Right cardiac atrium (tissue), 5 donors: ENCODE measurements at places on chromosomes 2 and 18. TPM values are rescaled to one million over a fixed set of nuclear protein-coding genes. Genes with fewer than 3 reads are reported as not detected.

Gene UBE2E3
- polyA plus RNA-seq: 52.3 TPM

Gene BIN1
- polyA plus RNA-seq: 5.9 TPM

Gene LIPT1
- 12.4 TPM for polyA plus RNA-seq

Gene ANKRD30BL
- polyA plus RNA-seq: not detected

Gene SMYD1
- 96.1 TPM for polyA plus RNA-seq

Gene CPSF3
- polyA plus RNA-seq: 13.1 TPM

Gene KCNG2
- polyA plus RNA-seq: not detected

Gene CAPN14
- polyA plus RNA-seq: 0.07 TPM

Gene POMC
- polyA plus RNA-seq: 13.2 TPM

Gene TEKT4
- not detected for polyA plus RNA-seq

Gene NLRC4
- 0.41 TPM for polyA plus RNA-seq

Gene GALR1
- 0.02 TPM for polyA plus RNA-seq

Gene PMAIP1
- 0.18 TPM for polyA plus RNA-seq

Gene DCC
- 0.02 TPM for polyA plus RNA-seq

Gene GLI2
- polyA plus RNA-seq: 0.86 TPM

Gene GPR39
- polyA plus RNA-seq: not detected

Gene CDH19
- polyA plus RNA-seq: 29.8 TPM

Gene NEURL3
- polyA plus RNA-seq: 0.07 TPM

Gene ADAM17
- 7.1 TPM for polyA plus RNA-seq

Gene SLC9A2
- polyA plus RNA-seq: 0.02 TPM

Gene SERPINB3
- polyA plus RNA-seq: not detected

Gene CPO
- polyA plus RNA-seq: 0.52 TPM

Gene HOXD12
- not detected for polyA plus RNA-seq

Gene ATP6V1C2
- polyA plus RNA-seq: 0.52 TPM

Gene IL18R1
- polyA plus RNA-seq: 2.2 TPM

Gene AQP12A
- not detected for polyA plus RNA-seq

Gene PLCD4
- 0.48 TPM for polyA plus RNA-seq

Gene RRM2
- polyA plus RNA-seq: 0.54 TPM

Gene NT5DC4
- polyA plus RNA-seq: not detected

Gene LYPD6B
- not detected for polyA plus RNA-seq

Gene KCNJ13
- not detected for polyA plus RNA-seq

Gene CRYGD
- polyA plus RNA-seq: not detected

Gene CDK5R2
- 0.09 TPM for polyA plus RNA-seq

Gene CDH2
- polyA plus RNA-seq: 75.6 TPM

Gene RAB11FIP5
- polyA plus RNA-seq: 17.2 TPM

Gene KIF5C
- polyA plus RNA-seq: 0.86 TPM

Gene SGPP2
- polyA plus RNA-seq: 4.7 TPM

Gene POU3F3
- polyA plus RNA-seq: 0.07 TPM

Gene FHOD3
- polyA plus RNA-seq: 118 TPM

Gene NPHP1
- polyA plus RNA-seq: 4.9 TPM

Gene LYPD1
- 0.07 TPM for polyA plus RNA-seq

Gene CDH7
- 0.07 TPM for polyA plus RNA-seq

Gene STK36
- 8.8 TPM for polyA plus RNA-seq

Gene SLC19A3
- 3.5 TPM for polyA plus RNA-seq

Gene HS6ST1
- 19.8 TPM for polyA plus RNA-seq

Gene POTEC
- polyA plus RNA-seq: not detected

Gene IL36B
- polyA plus RNA-seq: not detected

Gene OTX1
- polyA plus RNA-seq: not detected

Gene HOXD13
- not detected for polyA plus RNA-seq

Gene HMSD
- 0.20 TPM for polyA plus RNA-seq

Gene LOXL3
- polyA plus RNA-seq: 2.4 TPM

Gene DNAJC5G
- 2.2 TPM for polyA plus RNA-seq

Gene VWC2L
- polyA plus RNA-seq: not detected

Gene IL36A
- polyA plus RNA-seq: not detected

Gene TLX2
- 0.05 TPM for polyA plus RNA-seq

Gene EIF2AK3
- polyA plus RNA-seq: 3.9 TPM

Gene VAMP5
- polyA plus RNA-seq: 127 TPM

Gene PID1
- 9.1 TPM for polyA plus RNA-seq

Gene DHRS9
- 51.8 TPM for polyA plus RNA-seq
